ENCODE measurements at places on chromosomes 7 and 10. TPM values are rescaled to one million over a fixed set of nuclear protein-coding genes. Genes with fewer than 3 reads are reported as not detected.

Gene GJD4
- total RNA-seq: not detected

Gene AKR1C2
- 376 TPM for total RNA-seq

Gene SRI
- 21.7 TPM for total RNA-seq

Gene HTR7
- 0.25 TPM for total RNA-seq

Gene KCNIP2
- 1.2 TPM for total RNA-seq

All from fibroblast of the aortic adventitia (primary cell).